ENCODE measurements at places on chromosomes 4 and X.

DNA sequence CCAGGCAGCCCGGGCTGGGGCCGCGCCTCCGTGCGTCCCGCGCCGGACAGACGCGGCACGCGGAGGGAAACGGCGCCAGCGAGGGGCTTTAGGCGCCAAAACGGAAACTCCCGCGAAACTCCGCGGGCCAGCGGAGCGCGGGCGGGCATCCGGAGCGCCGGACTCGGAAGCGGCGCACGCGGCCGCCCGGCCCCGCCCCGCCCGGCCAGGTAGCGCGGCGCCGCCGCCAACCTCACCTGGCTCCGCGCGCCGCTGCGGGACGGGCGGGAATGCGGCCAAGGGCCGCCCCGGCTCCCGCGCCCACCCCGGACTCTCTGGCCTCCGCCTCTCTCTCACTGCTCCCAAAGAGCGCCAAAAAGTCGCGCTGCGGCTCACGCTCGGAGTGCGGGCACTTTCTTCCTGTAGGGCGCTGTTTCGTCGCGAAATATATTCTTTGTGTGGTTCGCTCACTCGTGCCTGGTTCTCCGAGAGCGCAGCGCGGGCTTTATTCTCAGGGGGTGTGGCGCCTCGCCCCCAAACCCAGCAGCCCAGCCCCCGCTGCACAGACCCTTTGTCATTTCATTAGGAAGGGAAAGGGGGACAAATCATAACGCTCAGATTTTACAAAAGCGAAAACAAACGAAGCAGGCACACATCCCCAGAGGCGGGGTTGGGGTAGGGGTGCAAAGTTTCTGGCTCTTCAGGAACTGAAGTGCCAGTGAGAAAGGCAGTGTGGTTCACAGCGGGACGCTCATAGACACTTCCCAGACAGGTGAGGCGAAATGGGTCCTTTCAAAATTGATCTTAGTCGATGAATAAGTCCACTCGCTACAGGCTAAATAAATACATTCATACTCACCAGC lies 961 bp upstream of the MBNL3 start:
- no peak for DNase-seq

GRCh38 chr4:139214039-139214534 lies 37.1 kb upstream of the ELF2 start:
- no peak for DNase-seq

DNA sequence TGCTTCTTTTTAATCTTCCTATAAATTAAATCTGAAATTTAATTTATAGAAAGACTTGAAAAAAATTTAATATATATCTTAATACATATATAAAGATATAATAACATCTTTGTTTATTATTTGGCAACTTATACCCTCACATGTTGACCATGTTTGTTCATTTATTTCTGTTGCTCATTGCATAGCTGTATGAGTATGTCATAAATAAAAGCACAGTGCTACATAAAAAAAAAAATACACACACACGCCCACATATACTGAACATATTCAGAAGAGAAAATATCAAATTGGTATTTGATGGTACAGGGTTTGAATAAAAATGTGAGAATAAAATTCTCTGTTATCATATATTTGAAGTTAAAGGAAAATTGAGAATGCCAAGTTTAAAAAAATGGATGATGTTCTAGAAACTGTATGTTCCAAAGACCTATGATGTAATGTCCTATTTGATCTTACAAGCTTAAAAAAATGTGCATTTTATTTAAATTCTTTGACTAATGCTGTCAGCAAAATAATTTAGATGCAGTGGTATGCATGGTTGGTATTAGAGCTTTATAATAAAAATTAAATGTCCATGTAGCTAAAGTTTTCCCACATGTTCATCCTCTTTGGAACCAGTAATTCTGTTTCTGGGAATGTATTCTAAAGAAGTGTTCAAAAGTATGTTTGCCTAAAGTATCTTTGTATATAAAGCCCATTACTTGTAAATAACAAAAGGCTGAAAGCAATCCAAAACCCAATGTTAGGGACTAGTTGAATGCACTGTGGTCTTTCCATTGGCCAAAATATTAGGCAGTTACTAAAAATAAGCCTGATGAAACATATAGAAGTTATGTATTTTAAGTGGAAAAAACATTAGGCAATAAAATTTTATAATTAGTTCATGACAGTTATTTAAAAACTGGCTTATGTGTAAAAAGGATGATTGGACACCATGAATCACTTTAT lies 12.9 kb downstream of the TMEM184C start:
- no peak for DNase-seq

DNA sequence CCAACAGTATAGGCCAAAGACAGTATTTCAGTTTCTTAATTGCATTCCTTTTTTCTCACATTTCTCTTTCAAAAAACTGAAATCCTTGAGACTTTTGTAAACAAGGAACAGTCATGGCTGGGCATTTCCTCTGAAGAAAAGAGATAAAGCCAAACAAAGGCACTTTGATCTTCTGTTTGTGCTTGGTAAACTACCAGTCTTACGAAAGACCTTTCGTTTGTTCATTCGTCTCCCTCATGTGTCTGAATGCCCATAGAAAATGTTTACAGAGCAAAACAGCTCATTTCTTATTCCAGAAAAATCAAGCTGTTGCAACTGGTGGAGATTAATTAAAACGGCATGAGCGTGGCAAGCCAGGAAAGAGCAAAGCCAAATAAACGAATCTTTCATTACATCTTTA lies 178.0 kb downstream of the GASK1B start:
- no peak for DNase-seq

DNA sequence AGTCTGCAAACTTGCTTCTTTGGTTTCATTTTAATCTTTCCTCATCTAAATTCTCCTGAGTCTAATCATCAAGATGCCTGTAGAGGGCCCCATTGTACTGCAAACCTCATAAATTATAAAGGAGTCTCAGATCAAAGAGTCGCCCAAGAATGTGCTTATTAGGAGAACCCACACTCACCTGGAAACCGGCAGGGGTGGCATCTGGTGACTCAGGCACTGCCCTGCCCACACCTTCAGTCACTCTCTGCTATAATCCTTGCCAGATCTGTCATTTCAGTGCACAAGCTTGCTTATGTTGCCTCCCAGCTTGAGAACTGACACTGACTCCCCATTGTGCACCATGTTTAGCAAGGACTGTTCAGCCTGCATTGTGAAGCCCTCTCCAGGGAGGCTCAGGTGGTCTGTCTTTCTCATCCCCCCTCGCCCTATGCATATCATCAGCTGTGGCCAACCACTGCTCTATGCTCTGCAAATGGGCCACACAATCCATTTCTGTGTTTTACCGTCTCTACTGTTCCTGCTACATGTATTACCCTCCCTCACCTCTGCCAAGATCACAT lies 12.4 kb downstream of the EPGN start:
- no peak for DNase-seq

DNA sequence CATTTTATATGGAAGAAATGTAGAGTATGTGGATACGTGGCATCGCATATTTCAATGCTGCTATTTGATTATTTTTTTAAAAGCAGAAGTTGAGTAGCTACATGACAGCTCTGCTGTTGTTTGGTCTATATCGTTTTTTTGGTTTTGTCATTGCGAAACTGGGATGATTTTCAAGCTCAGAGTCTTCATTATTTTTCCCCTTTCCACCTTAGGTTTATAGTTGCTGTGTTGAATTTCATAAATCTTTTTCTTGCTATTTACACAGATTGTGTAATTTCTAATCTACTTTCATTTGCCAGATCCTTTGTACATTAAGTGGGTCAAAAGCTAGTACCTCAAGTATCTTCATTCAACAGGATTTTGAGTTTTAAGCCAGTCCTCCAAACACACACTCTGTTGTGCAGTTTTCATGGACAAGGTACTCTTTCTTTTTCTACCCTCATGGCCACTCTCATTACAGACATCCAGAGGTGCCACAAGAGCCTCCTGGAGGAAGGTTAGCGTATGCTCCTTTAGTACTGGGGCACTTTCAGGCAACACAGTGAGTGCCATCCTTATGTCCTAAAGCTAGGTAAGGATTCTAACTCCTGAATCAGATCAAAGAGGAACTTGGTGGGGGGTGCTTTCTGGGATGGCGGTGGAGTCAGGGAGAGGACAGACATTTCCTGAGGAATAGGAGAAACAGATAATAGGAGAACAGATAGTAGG lies 123.2 kb downstream of the FHIP1A start:
- no peak for DNase-seq

GRCh38 chr4:177092807-177093206 lies 216.9 kb upstream of the NEIL3 start:
- DNase-seq, result no peak

DNA sequence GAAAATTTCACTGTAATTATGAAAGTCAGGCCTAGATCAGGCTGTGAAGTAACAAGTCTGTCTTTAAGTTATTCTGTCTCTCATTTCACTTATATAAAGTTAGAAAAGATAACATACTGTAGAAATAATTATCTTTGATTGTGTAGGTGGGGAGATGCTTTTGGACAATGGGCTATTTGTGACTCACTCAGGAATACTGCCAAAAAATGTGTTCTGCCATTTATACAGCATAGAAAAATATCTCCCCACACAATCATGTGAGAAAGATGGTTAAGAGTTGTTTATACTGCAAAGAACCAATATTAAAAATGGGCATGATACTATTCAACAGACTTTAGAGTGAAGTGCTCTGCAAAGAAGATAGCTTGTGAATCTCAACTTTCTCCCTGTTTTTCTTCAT lies 95.0 kb upstream of the GABRA2 start:
- DNase-seq, result no peak

- DNase-seq, result no peak
Measured at GRCh38 chr4:153927451-153927850, 138.6 kb upstream of the SFRP2 start.

GRCh38 chrX:127877318-127877717 lies 174.9 kb downstream of the ACTRT1 start:
- no peak for DNase-seq

DNA sequence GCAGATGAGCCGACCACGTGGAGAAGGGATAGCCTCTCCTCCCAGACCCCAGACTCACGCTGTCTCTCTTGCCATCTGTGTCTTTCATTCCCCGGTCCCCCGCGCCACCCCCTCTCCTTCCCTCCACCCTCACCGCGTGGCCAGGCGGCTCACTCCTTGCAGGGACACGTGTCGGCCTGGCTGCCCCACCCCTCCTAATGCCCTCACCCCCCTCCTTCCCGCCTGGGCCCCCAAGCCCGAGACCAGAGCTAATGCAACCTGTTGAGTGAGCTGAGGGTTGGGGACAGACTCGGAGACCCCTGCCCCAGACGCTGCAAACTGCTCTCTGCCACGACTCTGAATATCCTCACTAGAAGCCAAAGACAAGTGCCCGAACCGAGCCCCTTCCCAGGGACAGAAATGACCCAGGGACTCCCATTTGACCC lies 1.8 kb downstream of the SLC38A5 start:
- DNase-seq, result no peak

DNA sequence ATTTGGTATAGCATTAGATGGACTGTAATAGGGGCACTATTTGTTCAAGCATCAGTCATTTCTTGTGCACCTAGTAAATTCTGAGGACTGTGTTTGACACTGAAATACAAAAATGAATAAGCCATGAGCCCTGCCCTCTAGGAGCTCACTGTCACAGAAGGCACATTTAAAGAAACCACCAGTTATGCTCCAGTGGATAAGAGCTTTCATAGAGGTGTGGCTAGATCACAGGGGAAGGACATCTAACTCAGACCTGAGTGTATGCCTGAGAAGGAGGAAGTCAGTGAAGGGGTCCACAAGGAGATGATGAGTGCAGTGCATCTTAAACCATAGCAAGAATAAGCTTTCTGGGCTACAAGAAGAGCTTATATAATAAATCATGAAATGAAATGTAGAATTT lies 40.1 kb downstream of the BTC start:
- no peak for DNase-seq

DNA sequence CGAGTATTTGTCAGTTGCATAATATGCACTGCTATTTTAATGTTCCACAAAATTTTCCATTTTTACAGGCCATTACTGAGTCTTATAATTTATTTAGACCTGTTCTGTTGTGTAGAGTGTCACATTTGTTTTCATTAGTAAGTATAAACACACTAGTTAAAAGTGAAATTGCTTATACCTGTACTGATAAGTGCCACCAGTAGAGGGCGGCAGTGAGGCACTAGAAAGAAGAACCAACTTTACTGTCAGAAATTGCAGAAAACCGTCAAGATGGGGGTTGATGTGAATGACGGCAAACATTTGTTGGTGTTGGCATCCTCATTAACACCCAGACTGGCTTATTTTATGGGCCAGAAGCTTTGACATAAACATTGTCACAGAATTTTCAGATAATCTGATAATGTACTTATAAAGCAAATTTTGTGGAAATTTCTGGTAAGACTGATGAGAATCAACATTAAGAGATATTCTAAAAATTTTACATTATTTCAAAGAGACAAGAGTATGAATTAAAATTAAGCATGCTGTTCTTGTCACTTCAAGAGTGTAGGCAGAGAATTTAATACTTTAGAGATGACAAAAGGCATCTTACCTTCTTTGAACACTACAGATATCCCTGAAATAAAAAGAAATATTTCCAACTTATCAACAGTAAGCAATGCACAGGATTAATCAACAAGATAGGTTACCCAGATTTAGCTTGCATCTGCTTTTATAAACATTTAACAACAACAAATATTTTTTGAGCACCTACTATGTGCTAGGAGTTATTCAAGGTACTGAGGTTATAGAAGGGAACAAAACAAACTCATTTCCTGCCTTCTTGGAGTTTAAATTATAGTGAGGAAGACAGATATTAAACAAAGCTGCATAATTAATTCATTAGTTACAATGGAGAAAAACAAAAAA lies 24.9 kb downstream of the ALPK1 start:
- no peak for DNase-seq

DNA sequence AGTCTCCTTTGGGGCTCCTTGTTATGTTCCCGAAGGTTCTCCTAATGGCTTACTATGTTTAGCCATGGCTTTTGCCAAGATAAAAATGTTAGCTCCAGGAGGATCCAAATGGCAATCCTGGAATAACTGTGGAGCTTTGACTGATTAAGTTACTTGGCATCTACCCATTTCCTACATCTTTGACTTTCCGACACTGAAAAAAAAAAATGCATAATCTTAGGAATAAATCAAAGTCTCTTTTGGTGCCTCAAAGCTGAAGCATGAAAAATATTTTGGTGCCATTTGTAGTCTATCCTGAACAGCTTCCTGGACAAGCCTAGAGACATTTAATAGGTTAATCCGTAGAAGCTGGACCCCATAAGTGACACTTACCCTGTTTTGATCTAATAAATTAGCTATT lies 191.7 kb downstream of the PALLD start:
- DNase-seq, result no peak

DNA sequence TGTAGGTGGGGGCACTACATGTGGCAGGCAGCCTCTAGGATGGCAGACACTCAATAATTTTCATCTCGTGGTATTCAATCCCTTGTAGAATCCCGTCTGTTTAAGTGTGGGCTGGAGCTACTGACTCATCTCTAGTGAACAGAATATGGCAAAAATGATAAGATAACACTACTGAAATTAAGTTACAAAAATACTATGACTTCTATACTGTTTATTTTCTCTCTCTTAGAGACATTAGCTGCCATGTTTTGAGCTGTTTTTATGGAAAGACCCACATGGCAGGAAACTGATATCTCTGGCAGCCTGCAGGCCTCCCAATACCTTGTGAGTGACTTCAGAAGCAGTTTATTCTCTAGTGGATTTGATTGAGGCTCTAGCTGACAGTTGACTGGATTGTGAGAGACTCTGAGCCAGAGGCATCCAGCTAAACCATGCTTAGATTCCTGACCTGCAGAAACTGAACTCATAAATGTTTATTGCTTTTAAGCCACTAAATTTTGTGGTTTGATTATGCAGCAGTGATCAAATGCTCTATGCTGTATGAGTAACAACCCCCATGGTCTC lies 298.8 kb upstream of the CTSO start:
- peak; percentile 33 for DNase-seq
